ENCODE measurements at places on chromosomes 2 and 18. TPM values are rescaled to one million over a fixed set of nuclear protein-coding genes. Genes with fewer than 3 reads are reported as not detected.

PID1 gene
- 83.3 TPM for total RNA-seq

ZNF892 gene
- total RNA-seq = 1.3 TPM

HOXD12 gene
- not detected for total RNA-seq

GRCh38 chr2:22832196-22832595, 552.8 kb upstream of the KLHL29 start:
- no peak for DNase-seq

All from left lobe of liver (tissue), 2 donors.